ENCODE measurements at places on chromosomes 12 and 14.

DNA sequence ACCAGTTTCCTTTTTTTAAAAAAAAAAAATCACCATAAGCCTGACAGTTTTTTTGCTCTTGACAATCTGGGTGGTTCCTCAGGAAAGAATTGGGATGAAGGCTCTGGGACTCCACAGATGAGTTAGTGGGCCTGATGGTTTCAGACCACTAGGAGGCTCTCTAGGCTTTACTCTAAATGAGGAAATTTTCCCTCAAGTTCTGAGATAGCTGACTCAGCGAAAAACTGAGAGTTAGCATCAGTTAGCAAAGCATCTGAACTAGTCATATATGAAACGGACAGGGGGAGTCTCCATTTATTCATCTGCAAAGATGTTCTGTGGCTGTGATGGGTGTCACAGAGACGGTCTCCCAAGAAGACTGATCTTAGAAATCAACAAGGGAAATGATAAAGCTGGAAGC, 314.3 kb upstream of the OR4E1 start:
- DNase-seq: peak; percentile 7

- DNase-seq: no peak
Measured at GRCh38 chr12:122978507-122978955, 1.9 kb upstream of the ARL6IP4 start.

DNA sequence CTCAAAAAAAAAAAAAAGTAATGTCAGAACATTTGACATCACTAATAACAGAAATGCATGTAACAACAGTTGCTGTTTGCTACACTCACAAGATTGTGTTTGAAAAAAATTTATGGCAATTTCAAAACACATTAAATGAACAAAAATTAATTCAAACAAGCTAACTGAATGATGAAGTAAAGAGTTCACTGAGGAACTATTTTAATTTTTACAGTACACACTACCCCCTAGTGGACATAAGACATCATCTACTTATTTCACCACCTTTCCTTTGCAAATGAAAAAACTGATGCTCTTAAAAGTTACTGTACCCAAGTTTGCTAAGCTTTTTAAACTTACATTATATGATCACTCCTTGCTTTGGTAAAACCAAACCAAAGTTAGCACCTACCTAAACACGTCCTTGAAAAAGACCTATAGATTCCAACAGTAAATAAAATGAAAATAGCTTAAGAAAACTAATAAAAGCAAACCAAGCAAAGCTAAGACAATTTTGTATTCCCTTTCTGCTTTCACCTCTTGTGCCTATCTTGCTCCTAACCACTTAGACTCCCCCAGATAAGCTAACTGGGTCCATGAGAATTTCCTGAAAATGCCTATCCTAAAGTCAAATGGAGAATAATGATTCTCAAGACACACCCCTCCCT, 22.2 kb downstream of the UBE2N start:
- DNase-seq: peak; percentile 58

GRCh38 chr12:57454566-57455373, at the start of gene INHBE:
INHBE (plus strand) TSS chr12:57455307; CDS start chr12:57455537, 230 bp downstream.
- DNase-seq: peak; percentile 98

DNA sequence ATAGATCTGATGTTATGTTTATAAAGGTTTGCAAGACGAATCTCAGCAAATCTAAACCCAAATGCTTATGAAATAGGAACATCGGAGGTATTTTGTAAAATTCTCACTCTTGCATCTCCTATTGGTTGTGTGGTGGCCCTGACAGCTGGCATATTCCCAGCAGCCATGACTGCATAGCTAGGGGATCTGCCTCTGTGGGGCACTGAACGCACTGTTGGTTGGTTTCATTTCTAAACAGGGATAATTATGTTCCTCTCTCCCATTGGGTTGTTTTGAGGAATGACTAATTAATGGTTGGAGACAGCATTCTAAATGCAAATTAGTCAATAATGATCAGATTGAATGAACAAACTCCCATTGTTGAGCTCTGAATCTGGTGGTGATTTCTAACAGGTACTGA, 2.7 kb upstream of the BEST3 start:
- DNase-seq: no peak

- DNase-seq: no peak
Measured at GRCh38 chr12:54019924-54020590, 8.2 kb upstream of the HOXC6 start.

- DNase-seq: no peak
Measured at GRCh38 chr12:104182621-104183378, 32.8 kb upstream of the TXNRD1 start.

DNA sequence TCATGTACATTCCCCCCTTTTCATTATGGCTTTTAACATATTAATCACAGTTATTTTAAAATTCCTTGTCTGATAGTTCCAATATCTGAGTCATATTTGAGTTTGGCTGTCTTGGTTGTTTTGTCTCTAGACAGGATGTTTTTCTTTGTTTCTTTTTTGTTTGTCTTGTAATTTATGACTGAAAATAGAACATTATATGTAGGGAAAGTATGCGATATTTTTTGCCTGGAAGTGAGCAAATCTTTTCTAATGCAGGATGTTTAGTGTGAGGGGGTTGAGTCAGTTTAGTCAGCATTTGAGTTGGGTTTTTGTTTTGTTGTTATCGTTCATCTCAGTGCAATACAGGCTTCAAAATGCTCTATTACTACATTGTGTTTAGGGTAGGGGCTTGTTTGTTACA, 239.7 kb downstream of the SNAPC1 start:
- peak; percentile 58 for DNase-seq

- DNase-seq: no peak
Measured at GRCh38 chr12:3189282-3189681, 112.1 kb downstream of the TSPAN9 start.

DNA sequence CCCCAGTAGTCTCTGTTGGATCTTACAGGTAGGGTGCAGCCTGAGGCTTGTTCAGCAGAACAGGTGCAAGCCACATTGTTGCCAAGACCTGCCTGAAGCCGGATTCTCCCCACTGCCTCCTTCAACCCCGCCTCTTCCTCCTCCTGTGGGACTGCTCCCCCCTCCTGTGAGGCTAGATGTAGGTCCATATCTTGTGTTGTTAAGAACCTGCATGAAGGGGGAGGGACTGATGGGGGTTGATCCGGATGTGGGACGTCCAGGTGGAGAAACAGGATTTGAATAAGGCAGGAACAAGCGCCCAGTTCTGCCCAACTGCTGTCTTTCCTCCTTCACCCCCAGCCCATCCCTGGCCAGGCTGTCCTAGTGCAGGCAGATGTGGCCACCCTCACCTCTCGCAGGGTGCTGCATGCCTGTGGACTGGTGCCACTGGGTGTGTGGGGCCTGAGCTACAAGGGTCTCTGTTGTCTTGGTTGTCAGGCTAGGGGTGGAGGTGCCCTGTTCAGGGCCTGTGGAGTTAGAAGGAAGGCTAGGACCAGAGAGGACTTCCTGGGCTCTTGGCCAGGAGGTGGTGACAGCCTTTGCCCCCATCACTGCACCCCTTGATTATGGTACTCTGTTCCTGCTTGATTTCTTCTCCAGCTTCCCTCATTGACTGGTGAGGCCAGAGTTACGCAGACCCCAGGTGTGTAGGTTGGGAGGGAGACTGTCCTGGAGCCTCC, 1.4 kb downstream of the NR4A1 start:
- DNase-seq: no peak

DNA sequence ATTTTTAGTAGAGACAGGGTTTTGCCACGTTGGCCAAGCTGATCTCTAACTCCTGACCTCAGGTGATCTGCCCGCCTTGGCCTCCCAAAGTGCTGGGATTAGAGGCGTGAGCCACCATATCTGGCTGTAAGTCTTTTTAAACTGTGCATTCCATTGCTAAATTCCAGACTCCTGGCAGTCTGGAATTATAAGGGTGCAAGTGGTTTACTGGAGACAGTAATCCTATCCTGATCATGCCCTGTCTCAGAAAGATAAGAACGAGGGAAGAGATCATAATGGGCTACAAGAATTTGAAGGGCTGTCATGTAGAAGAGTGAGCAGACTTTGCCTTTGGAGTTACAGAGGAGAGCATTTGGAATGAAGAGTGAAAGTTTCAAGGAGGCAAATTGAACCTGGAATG, 6.8 kb upstream of the SLC4A8 start:
- DNase-seq: no peak

GRCh38 chr12:13211859-13212664, 15.5 kb downstream of the EMP1 start:
- peak; percentile 78 for DNase-seq

- DNase-seq: no peak
Measured at GRCh38 chr12:47987411-47988072, 16.7 kb downstream of the COL2A1 start.

- DNase-seq: peak; percentile 12
Measured at GRCh38 chr12:8914716-8915526, 612 bp downstream of the PHC1 start.

GRCh38 chr14:94367347-94368242, 20.8 kb downstream of the SERPINA1 start:
- no peak for DNase-seq

DNA sequence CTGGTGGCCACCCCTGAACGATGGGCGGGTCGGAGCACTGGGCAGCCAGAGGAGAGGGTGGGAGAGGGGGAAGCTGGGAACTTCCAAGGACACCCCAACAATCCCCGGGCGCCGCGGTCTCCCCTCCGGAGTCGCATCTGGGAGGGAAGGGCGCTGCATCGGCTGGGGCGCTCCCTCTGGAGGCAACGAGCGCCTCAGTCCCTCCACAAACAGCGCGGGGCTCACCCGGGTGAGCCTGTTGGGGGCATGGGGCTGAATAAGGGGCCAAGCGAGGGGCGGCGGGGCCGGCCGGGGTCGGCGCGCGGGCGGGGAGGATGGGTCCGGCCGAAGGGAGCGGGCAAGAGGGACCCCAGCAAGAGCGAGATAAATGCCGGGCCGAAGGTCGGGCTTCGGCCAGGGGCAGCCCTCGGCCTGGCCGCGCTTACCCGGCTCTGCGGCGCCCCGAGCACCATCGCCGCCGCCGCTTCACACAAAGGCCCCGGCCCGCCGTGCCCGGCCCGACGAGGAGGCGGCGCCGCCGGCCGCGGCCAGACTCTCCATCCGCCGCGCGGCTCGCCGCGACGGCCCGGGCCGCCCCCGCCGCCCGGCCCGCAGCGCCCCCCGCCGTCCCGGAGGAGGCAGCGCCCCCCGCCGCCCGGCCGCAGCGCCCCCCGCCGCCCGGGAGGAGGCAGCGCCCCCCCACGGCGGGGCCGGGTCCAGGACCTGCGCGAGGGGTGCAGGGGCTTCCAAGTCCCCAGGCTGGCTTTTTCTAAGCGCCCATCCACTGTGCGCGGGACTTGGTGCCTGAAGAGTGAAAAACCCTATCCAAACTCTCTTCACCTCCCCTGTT, at the start of gene ZBTB39:
ZBTB39 (minus strand) TSS at position 567 of the 829 bp plus-strand sequence. CDS start 1,629 bp downstream, outside the sequence.
- DNase-seq: peak; percentile 75

GRCh38 chr14:63245893-63246292, 41.6 kb downstream of the RHOJ start:
- no peak for DNase-seq

- peak; percentile 81 for DNase-seq
Measured at GRCh38 chr12:54419088-54419887, at the start of gene ITGA5. ITGA5 (minus strand) TSS chr12:54419266; CDS start chr12:54419198, 68 bp downstream.

- no peak for DNase-seq
Measured at GRCh38 chr12:28776913-28777422, 372.1 kb upstream of the FAR2 start.

Data from fibroblast of skin of scalp (primary cell).